ENCODE measurements at places on chromosomes 6 and 20.

DNA sequence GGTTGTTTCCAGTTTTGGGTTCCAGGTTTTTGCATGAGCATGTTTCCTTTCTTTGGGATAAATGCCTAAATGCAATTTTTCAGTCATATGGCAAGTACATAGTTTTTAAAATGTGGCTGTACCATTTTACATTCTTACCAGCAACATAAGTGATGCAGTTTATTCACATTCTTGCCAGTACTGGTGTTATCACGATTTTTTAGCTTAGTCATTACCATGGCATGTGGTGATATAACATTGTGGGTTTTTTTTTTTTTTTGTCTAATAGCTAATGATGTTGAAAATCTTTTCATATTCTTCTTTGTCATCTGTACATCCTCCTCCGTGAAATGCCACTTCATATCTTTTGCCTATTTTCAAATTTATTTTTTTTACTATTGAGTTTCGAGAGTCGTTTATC is 2.9 kb upstream of the TDRD6 start:
- peak; percentile 17 for DNase-seq

DNA sequence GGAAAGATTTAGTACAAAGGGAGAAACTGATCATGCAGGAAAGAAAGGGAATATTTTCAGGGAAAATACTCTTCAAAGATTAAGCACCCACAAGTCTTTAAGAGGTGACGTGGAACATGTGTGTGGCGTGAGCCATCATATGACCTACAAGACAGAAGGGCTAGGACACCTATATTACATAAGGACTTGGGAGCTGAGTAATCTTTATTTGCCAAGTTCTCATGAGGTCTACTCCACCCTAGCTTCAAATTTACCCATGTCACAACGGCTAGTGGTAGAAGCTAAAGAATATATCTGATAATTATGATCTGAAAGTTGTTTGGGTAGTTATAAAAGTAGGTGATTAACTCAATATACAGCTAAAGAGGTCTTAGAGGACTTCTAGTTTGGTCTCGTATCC is 167.8 kb downstream of the GJA10 start:
- no peak for DNase-seq

DNA sequence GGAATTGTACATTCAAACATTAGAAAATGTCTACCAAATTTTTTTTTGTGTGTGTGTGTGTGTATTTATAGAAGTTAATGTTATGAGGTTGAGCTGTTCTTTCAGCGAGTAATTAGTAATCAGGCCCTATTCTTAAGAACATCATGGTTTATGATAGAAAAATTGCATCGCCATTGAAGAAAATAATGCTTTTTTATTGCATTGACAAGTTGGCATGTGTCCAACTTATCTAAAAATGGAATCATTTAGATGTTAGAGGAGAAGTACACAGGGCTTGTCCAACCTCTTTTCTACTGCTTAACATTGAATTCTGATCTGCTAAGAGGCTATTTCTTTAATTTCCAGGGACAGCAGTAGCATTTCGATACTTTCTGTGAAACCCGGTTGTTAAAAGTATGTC is 61.6 kb upstream of the ADGRG6 start:
- no peak for DNase-seq

DNA sequence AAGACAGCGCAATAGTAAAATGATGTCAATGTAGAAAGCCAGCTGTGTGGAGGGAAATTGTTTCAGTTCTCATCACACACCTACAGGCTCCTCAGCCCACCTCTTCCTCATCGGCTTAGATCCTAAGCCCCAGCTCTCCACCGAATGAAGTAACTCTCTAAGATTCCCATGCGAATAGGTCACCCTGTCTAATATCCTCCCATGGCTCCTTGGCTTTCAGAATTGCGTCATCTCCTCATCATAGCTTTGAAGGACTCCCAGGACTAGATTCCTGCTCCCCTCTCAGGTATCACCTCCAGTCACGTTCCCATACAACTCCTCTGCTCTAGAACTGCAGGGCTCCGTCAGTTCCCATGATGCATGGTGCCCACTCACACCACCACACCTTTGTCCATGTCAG is 16.2 kb upstream of the SLC22A16 start:
- no peak for DNase-seq

DNA sequence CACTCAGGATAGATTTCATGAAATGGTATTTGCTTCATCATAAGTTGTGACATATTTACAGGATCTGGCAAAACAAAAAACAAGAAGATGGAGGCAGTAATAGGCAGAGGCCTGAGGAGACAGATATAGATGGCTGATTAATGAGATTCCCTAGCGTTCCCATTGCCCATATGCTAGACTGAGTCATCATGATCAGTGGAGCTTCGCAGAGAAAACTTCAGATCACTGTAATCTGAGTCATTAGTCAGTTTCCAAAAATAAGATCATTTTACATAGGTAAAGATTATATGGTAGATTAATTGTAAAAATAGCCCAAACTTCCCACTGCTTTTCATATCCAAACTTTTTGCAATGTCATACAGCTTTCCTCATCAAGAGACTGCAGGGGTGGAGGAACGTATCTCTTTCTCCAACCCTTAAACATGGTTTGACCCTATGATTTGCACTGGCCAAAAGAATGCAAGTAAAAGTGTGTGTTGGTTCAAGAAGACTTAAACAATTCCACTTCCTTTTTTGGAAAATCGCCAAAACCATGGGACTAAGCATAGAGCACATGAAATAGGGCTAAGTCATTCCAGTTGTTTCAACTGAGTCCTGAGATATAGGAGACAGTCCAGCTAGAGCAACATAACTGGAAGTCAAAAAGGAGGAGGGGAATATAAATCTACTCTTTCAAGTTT is 626.0 kb downstream of the RNF144B start:
- DNase-seq, result no peak

Data from AG04449 (cell line).